ENCODE measurements at places on chromosomes 13 and 19. TPM values are rescaled to one million over a fixed set of nuclear protein-coding genes. Genes with fewer than 3 reads are reported as not detected.

KCNN1 gene
- not detected for total RNA-seq

GNG7 gene
- 0.23 TPM for total RNA-seq

DNA sequence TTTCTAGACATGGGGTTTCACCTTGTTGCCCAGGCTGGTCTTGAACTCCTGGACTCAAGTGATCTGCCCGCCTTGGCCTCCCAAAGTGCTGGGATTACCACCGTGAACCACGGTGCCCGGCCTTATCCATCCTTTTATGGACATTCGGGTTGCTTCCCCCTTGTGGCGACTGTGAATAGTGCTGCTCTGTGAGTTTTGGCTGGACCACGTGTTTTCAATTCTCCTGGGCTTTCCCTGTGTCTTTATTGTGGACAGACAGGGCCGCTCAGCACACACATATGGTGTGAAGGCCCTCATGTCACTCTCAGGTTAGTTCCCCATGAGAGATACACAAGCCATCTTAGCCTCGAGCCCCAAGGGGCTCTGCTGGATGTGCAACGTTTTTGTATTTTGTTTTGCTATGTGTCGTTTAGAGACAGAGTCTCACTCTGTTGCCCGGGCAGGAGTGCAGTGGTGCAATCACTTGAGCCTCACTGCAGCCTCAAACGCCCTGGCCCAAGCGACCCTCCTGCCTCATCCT lies 40.5 kb downstream of the MAU2 start:
- DNase-seq: peak; percentile 83

DNA sequence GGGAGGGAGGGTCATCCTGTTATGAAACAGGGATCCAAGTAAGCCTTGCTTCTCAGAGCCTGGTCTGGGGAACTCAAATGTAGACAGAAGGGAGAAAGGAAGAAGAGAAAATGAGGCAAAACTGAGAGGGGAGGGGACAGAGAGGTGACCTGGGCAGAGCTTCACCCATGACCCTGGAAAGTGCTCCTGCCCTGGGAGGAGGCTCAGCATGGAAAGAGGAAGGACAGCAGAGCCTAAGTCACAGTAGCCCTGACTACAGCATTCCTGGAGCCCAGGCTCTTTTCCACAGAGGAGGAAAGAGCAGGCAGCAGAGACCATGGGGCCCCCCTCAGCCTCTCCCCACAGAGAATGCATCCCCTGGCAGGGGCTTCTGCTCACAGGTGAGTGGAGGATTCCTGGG lies at the start of gene CEACAM3:
CEACAM3 (plus strand) TSS at position 226 of the 400 bp plus-strand sequence; CDS start at position 317, 91 bp downstream.
- DNase-seq: no peak

- DNase-seq: no peak
Measured at GRCh38 chr13:26914148-26914547, 153.6 kb upstream of the GPR12 start.

Data from Daoy (cell line).